ENCODE measurements at places on chromosomes 4 and X.

DNA sequence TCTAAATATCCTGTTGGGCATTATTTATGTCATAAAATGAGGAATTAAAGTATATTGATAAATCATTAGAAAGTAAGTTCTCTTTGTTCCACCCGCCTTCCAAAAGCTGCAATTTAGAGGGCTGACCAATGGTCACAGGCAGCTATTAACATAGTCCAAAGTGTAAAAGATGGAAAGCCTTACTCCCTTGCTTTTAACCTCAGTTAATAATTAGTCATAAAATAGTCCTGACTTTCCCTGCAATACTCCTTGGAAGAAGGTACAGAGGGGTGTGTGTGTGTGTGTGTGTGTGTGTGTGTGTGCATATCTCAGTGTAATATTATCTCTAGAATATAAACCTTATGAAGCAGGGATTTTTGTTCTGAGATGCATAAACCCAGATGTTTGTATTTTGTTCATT lies 275.4 kb downstream of the FAT4 start:
- no peaks in the 10 kb centered on the region for H3K4me1 ChIP-seq
- no peak overlapping the region for H3K27ac ChIP-seq
- no peak for DNase-seq

DNA sequence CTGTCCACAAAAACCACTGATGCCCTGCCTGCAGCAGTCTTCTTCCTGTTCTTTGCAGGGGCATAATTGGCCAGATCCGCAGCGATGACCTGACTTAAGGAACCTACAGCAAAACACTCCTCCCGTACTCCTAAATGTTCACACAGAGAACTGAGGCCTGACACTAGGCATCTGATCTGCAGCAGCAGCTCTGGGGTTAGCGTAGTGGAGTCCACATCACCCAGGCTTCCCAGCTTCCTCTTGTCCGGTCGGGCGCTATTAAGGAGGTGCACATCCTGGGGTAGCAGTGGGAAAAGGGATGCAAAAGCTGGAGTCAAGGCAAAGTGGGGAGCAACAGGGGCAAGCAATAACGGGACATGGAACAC lies 758 bp downstream of the SCFD2 start:
- H3K36me3 ChIP-seq: no peaks in the 10 kb centered on the region
- peak overlapping the region; percentile 72 for H3K4me3 ChIP-seq
- peak overlapping the region; percentile 75 for H3K27ac ChIP-seq
- H3K27me3 ChIP-seq: no peaks in the 10 kb centered on the region

DNA sequence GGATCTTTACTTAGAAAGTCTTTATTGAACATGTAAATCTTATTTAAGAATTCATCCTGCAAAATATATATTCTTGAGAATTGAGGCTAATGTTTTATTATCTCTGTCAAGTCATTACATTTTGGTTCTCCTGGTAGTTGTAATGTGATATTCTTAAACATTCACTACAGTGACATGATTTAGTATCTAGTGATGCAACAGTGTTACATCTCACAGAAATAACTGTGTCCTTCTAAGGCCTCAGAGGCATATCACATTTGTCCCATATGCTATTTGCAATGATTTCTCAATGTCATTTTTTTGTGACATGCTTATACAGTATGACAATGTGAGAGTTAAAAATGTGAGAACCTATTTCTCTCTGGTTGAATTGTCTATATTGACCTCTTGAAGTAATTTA lies 34.1 kb downstream of the PRRG1 start:
- H3K4me3 ChIP-seq: no peak overlapping the region
- DNase-seq: no peak
- H3K36me3 ChIP-seq: no peaks in the 10 kb centered on the region
- H3K27me3 ChIP-seq: no peaks in the 10 kb centered on the region
- H3K27ac ChIP-seq: no peak overlapping the region

- H3K27me3 ChIP-seq: no peaks in the 10 kb centered on the region
- H3K36me3 ChIP-seq: peaks cover 5% of the 10 kb centered on the region
- H3K4me1 ChIP-seq: peaks cover 6% of the 10 kb centered on the region
- DNase-seq: no peak
- no peak overlapping the region for H3K27ac ChIP-seq
- no peak overlapping the region for H3K4me3 ChIP-seq
These were observed 79.4 kb downstream of the FAM193A start for GRCh38 chr4:2615821-2616220.

DNA sequence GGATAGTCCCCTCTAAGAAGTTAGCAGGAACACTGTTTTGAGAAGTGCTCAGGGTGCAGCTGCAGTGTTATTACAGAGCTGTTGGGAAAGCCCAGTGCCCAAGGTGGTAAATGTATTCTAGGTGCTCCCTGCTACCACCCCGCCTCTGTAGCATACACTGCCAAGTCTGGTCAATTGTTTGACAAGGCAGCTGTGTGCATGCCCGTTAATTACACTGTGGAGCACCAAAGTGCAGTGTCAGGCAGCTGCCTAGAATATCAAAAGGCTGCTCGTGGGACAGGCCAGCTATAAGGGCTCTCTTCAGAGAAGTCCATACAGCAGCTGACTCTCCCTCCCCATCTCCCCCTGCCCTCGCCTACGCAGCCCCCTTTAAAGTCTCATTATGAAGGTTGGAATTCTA lies 99.9 kb upstream of the KLHL13 start:
- no peaks in the 10 kb centered on the region for H3K4me1 ChIP-seq
- H3K36me3 ChIP-seq: no peaks in the 10 kb centered on the region
- H3K27me3 ChIP-seq: no peaks in the 10 kb centered on the region
- DNase-seq: no peak
- H3K4me3 ChIP-seq: no peak overlapping the region

Measured in CD4-positive, alpha-beta T cell (primary cell).